ENCODE measurements at places on chromosomes 5 and 9. TPM values are rescaled to one million over a fixed set of nuclear protein-coding genes. Genes with fewer than 3 reads are reported as not detected.

GRCh38 chr9:136763649-136764035, 676 bp downstream of the LCN15 start:
- DNase-seq: no peak
- H3K4me1 ChIP-seq: no peaks in the 10 kb centered on the region
- H3K27me3 ChIP-seq: no peaks in the 10 kb centered on the region
- no peak overlapping the region for H3K27ac ChIP-seq
- H3K36me3 ChIP-seq: no peaks in the 10 kb centered on the region
- H3K4me3 ChIP-seq: no peak overlapping the region

- no peak overlapping the region for H3K27ac ChIP-seq
- no peaks in the 10 kb centered on the region for H3K4me1 ChIP-seq
- DNase-seq: no peak
- H3K4me3 ChIP-seq: no peak overlapping the region
- no peaks in the 10 kb centered on the region for H3K36me3 ChIP-seq
- H3K27me3 ChIP-seq: no peaks in the 10 kb centered on the region
Measured at GRCh38 chr5:53277491-53277890, 167.9 kb upstream of the MOCS2 start.

GRCh38 chr5:64530076-64530475, 24.3 kb downstream of the RGS7BP start:
- H3K36me3 ChIP-seq: no peaks in the 10 kb centered on the region
- DNase-seq: no peak
- no peaks in the 10 kb centered on the region for H3K27me3 ChIP-seq
- H3K4me1 ChIP-seq: no peaks in the 10 kb centered on the region
- no peak overlapping the region for H3K4me3 ChIP-seq
- H3K27ac ChIP-seq: no peak overlapping the region

DNA sequence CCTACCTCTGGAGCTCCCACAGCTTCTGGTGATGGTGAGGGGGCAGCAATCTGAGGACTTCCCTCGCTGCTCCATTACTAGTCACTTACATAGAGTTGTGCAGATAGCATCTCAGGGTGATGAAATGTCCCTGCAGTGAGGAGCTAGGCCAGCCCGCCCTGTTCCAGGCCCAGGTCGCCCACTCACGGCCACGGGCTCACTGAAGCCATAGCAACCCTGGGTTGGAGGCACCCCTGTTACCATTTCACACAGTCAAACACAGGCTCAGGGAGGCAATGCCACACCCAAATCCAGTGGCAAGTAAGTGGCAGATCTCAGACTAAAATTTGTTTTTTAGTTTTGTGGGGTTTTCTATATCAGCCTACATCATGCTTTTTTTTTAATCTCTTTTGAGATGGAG, 19.6 kb downstream of the SH2D3C start:
- no peaks in the 10 kb centered on the region for H3K4me1 ChIP-seq
- no peak overlapping the region for H3K4me3 ChIP-seq
- no peak for DNase-seq
- no peak overlapping the region for H3K27ac ChIP-seq
- H3K27me3 ChIP-seq: peaks cover 18% of the 10 kb centered on the region
- no peaks in the 10 kb centered on the region for H3K36me3 ChIP-seq

DNA sequence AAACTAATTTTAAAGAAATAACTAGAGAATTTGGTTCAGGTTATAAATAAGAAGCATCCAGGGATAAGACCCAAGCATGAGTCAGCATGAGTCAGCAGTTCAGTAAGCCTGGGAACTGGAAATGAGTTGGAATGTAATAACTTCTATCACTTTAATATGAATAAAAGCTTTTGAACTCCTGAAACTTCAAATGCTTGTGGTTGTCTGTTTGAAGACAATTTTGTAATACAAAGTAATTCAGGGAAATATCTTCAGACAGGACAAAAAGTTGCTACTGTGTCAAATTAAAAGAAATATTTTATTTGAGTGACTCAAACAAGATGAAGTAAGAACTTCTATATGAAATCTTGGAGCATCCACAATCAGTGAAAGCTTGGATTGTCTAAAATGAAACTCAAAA, 331.2 kb upstream of the DAB2 start:
- H3K36me3 ChIP-seq: no peaks in the 10 kb centered on the region
- DNase-seq: no peak
- no peaks in the 10 kb centered on the region for H3K27me3 ChIP-seq
- no peak overlapping the region for H3K27ac ChIP-seq

- H3K36me3 ChIP-seq: no peaks in the 10 kb centered on the region
- H3K27me3 ChIP-seq: no peaks in the 10 kb centered on the region
- DNase-seq: no peak
- H3K4me1 ChIP-seq: peaks cover 22% of the 10 kb centered on the region
- H3K27ac ChIP-seq: no peak overlapping the region
Measured at GRCh38 chr9:89431930-89432725, 65.8 kb downstream of the SEMA4D start.

DNA sequence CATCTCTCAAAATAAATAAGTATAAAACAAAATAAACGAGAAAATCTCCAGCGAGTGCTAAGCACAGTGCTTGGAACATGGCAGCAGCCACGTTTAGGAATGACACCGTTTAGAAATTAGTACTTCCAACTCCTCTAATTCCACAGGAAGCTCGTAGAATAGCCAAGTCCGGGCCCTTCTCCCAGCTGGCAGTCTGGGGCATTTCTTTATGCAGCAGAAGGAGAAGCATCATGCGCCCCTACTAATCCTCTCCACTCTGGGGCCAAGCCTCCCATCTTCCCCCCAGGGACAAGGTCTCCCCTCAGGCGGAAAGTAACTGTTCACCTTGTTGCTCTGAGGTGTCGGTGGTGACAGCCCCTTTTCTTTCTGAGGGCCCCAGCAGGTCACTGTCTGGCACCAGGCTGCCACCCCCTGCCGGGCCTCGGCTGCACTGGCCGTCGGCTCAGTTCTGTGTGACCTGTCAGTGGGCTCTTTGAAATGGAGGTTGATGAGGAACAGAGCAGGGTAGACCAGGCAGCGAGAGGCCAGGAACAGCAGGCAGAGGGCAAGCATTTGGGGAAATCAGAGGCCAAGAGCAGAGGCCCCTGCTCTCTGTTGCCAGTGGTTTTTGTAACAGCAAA, 113.5 kb upstream of the WWC1 start:
- no peak overlapping the region for H3K4me3 ChIP-seq

- no peaks in the 10 kb centered on the region for H3K4me1 ChIP-seq
- DNase-seq: no peak
- H3K27ac ChIP-seq: no peak overlapping the region
- H3K36me3 ChIP-seq: no peaks in the 10 kb centered on the region
- no peak overlapping the region for H3K4me3 ChIP-seq
Measured at GRCh38 chr9:86168256-86168655, 68.9 kb upstream of the GOLM1 start.

DNA sequence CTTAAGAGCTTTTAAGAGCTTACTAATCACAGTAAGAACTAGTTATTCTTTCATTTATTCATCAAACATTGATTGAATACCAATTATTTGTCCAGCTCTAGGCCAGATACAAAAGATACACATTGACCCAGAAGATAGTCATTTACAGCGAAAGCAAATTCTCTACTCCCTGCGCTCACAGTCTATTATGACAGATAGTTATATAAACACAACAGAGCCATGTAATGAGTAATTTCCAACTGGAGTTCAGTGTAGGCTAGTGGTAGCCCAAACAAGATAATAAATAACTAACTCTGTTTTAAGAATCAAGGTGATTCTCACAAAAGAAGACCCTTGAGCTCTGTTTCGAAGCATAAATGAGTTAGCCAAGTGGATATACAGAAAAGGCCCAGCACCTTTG, 397.8 kb upstream of the TLE4 start:
- no peak for DNase-seq
- H3K27me3 ChIP-seq: no peaks in the 10 kb centered on the region
- H3K27ac ChIP-seq: no peak overlapping the region
- no peaks in the 10 kb centered on the region for H3K4me1 ChIP-seq
- no peak overlapping the region for H3K4me3 ChIP-seq
- no peaks in the 10 kb centered on the region for H3K36me3 ChIP-seq

- H3K27ac ChIP-seq: no peak overlapping the region
- DNase-seq: no peak
- H3K4me3 ChIP-seq: no peak overlapping the region
- no peaks in the 10 kb centered on the region for H3K4me1 ChIP-seq
- no peaks in the 10 kb centered on the region for H3K36me3 ChIP-seq
Measured at GRCh38 chr5:107861565-107861964, 190.8 kb upstream of the EFNA5 start.

DNA sequence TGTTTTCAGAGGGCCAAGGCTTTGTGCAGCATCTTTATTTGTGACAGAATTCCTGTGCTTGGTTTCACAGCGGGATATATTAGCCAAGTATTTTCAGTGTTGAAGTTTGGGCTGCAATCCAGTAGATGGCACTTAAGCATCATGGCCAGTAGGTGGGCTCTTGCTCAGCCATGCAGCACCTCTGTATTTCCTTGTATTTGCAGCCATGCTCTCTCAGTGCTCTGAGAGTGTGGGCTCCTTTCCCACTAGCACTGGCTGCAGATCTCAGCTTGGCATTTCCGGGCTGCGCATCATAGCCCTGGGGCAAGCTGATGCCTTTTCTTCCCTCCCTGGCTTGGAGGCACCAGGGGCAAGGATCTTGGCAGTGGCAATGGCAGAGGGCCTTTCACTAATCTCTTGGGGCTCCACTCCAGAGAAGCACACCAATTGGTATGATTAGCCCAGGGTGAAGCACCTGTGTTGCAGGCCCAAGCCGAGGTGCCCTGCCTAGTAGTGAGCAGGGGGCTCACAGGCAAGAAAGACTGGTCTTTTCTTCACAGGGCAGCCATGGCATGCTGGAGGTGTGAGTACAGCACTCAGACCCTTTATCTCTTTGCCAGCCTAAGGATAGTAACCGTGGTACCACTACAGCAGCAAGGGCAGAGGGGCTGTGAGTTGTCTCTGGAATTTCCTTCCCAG, 48.3 kb downstream of the SLCO6A1 start:
- H3K36me3 ChIP-seq: no peaks in the 10 kb centered on the region
- no peak for DNase-seq
- no peaks in the 10 kb centered on the region for H3K27me3 ChIP-seq

DNA sequence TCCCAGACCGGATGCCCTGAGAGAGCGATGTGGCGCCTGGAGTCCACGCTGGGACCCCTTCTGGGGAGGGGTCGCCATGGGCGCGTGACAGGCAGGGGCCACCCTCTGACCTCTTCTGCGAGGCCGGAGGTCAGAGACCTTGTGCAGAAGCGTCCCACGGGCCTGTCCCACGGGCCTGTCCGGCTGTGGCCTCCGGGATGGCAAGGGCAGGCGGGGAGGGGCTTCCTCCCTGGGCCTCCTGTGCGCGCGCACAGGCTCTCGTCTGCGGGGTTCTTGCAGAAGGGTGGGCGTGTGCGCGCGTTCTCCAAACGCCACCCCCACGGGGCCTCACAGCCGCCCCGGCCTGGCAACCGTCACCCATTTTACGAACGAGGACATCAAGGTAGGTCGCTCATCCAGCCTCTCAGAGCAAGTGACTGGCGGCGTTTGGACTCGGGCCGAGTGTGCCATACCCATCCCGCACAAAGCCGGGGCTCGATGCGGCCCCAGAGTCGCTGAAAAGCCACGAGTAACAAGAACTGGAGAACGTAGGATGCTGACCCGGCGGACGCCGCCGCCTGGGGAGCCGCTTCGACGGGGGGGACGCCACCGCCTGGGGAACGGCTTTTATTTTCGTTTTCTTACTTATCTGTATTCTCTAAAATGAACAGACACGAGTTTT, 897 bp downstream of the AHRR start:
- peak overlapping the region; percentile 44 for H3K4me3 ChIP-seq
- no peak overlapping the region for H3K27ac ChIP-seq
- H3K27me3 ChIP-seq: peaks cover 38% of the 10 kb centered on the region
- H3K4me1 ChIP-seq: peaks cover 7% of the 10 kb centered on the region

DNA sequence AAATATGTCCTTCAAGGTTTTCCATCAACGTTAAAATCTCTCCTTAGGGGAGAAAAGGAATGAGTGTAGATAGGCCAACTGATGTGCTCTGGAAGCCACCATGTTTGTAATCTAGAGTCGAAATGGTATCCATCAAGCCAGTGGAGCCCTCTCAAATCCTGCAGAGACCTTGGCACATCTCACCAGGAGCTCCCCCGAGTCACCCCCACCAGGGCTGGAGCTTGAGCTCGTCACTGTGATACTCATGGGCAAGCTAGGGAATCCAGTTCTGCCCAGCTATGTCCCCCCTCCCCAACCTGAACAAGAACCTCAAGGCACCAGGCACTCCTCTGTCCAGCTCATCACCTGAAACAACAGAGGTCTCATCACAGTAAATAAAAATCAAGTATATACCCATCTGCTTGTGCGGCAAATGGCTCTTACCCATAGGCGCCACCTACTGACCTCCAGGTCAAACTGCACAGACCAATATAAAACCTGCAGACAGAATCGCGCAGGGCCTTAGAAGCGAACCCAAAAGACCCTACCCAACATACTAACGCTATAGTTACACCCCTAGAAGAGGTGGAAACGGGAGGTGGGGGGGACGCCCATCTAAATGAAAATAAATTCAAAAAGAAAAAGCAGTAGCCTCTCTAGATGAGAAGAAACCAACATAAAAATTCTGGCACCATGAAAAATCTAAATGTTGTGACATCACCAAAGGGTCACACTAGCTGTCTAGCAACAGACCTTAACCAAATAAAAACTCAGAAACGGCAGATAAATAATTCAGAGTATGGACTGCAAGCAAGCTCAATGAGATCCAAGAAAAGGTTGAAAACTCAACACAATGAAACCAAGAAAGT, 75.0 kb downstream of the TTC39B start:
- H3K4me1 ChIP-seq: no peaks in the 10 kb centered on the region
- no peaks in the 10 kb centered on the region for H3K27me3 ChIP-seq

DNA sequence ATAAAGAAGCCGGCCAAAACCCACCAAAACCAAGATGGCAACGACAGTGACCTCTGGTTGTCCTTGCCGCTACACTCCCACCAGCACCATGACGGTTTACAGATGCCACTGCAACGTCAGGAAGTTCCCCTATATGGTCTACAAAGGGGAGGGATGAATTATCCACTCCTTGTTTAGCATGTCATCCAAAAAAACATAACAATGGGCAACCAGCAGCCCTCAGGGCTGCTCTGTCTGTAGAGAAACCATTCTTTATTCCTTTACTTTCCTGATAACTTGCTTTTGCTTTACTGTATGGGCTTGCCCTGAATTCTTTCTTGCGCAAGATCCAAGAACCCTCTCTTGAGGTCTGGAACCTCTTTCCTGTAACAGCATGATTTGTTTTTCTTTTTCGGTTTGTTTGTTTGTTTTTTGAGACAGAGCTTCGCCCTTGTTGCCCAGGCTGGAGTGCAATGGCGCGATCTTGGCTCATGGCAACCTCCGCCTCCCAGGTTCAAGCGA, 2.0 kb upstream of the UAP1L1 start:
- H3K36me3 ChIP-seq: no peaks in the 10 kb centered on the region
- H3K4me3 ChIP-seq: no peak overlapping the region
- H3K4me1 ChIP-seq: peaks cover 13% of the 10 kb centered on the region
- H3K27me3 ChIP-seq: no peaks in the 10 kb centered on the region

PCDHGA11 gene
- total RNA-seq: 1.6 TPM

SPAAR gene
- total RNA-seq: 1.1 TPM

SPINK7 gene
- total RNA-seq: not detected

ZNF658 gene
- 2.5 TPM for total RNA-seq
